Inflammatory macrophage treated with lipopolysaccharide for 4 hours (primary cell): ENCODE measurements at places on chromosomes 7 and 10.

DNA sequence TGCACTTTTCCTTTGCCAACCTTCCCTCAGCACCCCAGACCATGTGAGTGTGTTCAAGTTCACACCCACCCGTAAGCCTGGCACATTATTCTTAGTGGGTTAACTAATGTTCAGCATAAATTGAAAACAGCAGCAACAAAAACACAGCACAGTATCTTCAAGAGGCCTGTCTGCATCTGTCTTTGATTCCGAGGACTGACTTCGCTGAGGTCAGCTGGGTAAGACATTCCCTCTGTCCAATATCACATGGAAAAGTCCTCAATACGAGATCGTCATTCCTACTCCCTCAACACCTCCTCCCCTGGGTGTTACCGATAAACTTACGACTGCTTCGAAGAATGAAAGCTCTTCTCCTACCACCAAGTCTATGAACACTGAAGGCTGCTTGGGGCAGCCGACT is 218.8 kb downstream of the SFMBT2 start:
- DNase-seq = no peak

GRCh38 chr7:835485-836401 is 3.5 kb downstream of the SUN1 start:
- DNase-seq = no peak

DNA sequence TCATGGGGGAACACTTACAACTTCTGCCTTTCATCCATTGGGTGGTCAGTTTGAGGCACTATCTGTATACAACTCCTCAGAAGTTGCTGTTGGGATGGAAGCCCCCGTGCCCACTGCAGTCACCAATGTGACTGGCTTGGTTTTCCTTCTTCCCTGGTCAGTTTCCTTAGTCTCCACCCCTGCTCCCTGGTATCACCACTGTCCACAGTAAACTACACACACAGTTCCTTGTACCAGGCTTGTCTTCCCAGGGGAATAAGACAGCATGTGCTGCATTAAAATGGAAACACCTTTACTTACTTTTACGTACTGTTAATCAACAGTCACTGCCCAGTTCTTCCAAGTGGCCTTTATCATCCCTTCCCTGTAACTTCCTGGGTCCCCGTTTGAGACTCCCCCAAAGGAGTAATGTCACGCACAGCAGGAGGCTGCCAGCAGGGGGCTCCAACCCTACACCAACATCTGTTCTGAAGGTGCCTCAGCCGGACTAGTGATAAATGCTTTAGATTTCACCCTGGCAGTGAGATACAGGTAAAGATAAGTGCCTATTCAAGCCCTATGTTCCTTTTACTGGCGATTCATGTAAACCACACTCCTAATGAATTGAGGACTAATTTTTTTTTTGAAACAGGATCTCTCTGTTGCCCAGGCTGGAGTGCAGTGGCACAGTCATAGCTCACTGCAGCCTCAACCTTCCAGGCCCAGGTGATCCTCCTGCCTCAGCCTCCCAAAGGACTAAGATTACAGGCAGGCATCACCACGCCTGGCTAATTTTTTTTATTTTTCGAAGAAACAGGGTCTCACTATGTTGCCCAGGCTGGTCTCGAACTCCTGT is 45.3 kb upstream of the PIK3AP1 start:
- peak; percentile 67 for DNase-seq

- DNase-seq = peak; percentile 44
Measured at GRCh38 chr7:23530405-23530804, 1.4 kb downstream of the TRA2A start.

- no peak for DNase-seq
Measured at GRCh38 chr7:49119706-49120105, 195.4 kb downstream of the CDC14C start.

GRCh38 chr7:22001345-22002004 is 55.8 kb upstream of the CDCA7L start:
- peak; percentile 46 for DNase-seq

- DNase-seq = no peak
Measured at GRCh38 chr10:75928231-75928630, 496.8 kb downstream of the LRMDA start.

DNA sequence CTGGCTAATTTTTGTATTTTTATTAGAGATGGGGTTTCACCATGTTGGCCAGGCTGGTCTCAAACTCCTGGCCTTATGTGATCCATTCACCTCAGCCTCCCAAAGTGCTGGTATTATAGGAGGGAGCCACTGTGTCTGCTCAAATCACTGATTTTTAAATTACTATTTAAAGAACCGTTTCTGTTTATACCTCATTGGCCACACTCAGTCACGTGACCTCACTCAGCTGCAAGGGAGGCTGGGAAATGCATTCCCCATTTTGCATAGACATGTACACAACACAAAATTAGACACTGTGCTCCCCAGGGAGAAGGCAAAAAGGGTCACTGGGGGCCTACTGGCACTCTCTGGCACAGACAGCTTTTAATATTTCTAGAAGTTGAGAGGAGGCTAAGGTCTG is 13.6 kb upstream of the CALU start:
- DNase-seq = no peak

GRCh38 chr7:35988818-35989217 is 164.2 kb upstream of the EEPD1 start:
- DNase-seq = no peak

DNA sequence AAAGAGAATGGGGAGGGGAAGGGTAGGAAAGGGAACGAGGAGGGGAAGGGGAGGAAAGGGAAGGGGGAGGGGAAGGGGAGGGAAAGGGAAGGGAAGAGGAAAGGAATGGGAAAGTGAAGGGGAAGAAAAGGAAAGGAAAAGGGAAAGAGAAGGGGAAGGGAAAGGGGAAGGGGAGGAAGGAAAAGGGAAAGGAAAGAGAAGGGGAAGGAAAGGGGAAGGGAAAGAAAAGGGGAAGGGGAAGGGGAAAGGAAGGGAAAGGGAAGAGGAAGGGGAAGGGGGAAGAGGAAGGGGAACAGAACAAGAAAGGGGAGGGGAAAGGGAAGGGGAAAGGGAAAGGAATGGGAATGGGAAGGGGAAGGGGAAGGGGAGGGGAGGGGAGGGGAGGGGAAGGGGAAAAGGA is 352.1 kb downstream of the PARD3 start:
- DNase-seq = no peak

GRCh38 chr10:102714621-102715455 is at the start of gene SFXN2:
SFXN2 (plus strand) TSS chr10:102714636; CDS start chr10:102726637, 12,001 bp downstream.
- no peak for DNase-seq

- no peak for DNase-seq
Measured at GRCh38 chr10:50375051-50375452, 123.7 kb upstream of the ASAH2 start.

DNA sequence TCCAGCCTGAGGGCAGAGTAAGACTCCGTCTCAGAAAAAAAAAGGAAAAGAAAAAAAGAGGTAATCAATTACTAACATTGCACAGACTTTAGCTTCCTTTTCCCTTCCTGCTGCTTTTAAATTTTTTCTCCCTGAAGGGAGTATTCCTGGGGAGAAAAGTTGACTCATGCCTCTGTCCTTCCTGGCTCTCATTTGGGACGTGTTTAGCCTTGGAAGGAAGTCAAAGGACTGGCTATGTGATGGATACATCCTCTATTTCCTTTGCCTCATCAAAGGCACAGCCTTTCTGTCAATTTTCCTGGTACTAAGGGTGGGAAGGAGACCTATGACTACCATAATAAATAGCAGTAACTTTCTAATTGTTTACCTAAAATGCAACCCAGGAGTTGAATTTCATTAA is 77.6 kb downstream of the ITGA8 start:
- no peak for DNase-seq
